ENCODE measurements at places on chromosomes 6 and 20.

DNA sequence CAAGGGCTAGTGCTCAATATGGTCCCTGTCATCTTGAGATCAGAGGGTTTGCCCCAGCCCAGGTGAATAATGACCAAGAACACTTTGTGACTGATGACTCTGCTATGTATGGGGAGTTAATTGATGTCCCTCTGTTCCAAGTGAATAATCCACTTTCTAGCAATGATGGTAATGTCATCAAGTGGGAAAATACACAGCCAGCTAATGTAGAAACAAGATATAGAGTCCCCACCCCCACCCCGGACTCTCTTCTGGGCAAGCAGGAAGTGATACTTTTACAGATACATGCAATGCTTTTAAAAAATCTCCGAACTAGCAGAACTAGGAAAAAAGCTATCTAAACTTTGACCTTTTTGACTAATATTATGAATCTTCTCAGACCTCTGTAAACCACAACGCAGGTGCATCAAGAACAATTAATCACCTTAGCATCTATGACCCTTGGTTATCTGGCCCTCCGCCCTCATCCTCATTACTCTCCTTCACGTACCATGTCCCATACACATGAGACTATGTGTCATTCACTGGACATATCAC, 30.5 kb downstream of the CNR1 start:
- DNase-seq = no peak

- no peak for DNase-seq
These were observed 94.4 kb downstream of the CD83 start for GRCh38 chr6:14212020-14212419.

DNA sequence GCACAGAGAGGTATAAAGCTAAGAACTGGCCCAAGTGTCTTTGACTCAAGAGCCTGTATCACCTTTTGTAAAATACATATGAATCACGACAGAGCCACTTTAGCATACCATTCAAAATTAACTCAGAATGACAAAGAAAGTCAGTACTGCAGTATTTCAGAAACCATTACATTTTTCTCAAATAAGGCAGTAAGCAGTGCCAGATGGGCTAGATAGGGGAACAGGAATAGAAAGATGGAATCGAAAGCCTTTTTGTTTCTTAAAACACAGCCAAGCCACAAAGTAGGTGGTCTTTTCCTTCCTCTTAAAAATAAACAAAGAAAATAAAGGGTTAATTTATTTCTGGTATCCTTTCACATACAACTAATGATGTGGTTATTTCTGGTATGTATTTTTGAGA, 10.3 kb downstream of the CLDN20 start:
- DNase-seq = no peak

DNA sequence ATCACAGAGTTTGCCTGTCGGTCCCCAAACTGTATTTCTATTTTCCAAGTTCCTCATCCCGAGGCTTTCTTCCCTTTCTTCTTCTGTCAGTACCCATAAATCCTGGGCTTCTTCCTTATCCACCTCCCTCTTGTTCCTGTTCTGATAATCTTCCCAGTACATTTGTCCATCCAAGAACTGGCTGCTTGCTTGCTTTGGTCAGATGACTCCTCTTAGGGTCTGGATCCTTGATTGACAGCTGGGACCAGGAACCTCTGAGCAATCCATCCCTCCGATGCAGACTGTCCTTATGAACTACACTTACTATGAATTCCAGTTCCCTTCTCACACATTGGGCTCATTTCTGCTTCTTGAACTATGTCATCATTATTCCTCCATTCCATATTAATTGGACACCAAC, 275.3 kb upstream of the CITED2 start:
- no peak for DNase-seq

- no peak for DNase-seq
These were observed 129.2 kb downstream of the PDSS2 start for GRCh38 chr6:107330168-107330567.
